Cardiac septum (tissue), 1 donor: ENCODE measurements at places on chromosomes 3 and 15.

DNA sequence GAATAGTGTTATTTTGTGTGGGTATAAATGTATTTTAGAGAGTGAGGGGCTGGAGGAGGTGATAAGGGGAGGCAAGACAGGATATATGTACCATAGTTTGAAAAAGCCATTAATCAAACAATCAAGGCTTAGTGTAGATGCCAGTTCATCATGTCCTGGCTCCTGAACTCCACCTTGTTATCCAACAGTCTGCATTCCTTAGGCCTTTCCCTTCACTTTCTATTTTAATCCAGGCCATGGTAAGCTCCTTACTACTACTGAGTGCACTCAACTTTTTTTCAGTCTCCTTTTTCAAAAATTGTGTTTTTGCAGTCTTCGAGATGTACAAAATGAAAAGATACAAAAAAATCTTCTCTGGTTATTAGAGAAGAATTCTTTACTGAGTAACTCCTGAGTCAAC lies 700.5 kb upstream of the NAALADL2 start:
- DNase-seq = no peak

DNA sequence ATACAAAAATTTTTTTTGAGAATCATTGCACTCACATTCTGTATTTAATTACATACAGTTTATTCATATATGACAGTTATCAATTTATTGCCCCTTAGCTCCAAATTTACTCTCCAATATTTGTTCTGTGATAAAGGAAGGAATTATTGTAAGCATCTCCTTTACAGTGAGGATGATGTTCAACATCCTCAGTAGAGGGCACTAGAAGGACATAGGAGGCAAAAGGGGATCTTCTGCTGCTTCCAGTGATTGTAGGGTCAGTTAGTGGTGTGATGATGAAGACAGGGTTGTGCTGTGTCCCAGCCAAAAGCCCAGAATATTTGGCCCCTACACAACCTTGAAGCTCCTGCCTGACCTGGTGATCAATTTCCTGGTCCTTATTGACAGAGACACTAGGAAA lies 89.9 kb upstream of the DCBLD2 start:
- DNase-seq = no peak

DNA sequence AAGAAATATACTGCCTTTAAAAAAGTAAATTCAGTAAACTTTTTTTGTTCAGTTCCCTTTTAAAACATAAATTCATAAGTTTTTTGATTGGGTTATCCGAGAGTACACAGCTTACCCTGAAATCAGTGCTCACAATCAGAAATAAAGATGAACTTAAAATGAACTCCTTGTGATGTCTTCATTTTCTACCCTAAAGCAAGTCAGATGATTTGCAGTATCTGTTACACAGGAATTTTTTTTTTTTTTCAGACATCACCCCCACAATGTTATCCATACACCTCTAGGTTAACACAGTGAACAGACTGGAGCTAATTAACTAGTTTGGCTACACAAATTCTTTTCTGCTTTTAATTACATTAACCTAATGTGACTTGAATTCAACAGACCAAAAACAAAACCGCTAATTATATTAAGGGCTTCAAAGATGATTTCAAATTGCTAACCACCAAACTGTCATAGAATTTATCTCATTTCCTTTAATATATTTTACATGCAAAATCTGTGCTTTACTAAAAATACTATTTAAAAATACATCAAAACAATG lies 1042.0 kb downstream of the ROBO1 start:
- DNase-seq = no peak

GRCh38 chr3:151297429-151297828 lies 19.1 kb upstream of the P2RY14 start:
- no peak for DNase-seq
